Cardiac fibroblast (primary cell): ENCODE measurements at places on chromosomes 5 and 9.

DNA sequence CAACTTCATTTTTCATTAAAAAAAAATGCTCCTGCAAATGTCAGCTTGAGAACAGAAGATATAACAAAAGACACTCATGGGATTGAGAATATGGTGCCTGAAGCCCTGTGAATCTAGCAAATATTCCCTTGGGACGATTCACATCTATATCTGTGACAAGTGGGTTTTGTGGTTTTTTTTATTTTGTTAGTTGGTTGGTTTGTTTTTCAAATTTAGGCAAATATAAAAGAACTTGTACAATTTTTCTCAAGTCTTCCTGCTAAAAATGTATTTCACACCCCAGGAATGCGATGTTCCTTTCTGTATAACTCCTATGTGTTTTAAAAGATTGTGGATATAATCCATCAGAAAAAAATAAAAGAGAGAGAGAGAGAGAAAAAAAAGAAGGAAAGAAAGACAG is 1061.8 kb upstream of the ARRDC3 start:
- no peak for DNase-seq

DNA sequence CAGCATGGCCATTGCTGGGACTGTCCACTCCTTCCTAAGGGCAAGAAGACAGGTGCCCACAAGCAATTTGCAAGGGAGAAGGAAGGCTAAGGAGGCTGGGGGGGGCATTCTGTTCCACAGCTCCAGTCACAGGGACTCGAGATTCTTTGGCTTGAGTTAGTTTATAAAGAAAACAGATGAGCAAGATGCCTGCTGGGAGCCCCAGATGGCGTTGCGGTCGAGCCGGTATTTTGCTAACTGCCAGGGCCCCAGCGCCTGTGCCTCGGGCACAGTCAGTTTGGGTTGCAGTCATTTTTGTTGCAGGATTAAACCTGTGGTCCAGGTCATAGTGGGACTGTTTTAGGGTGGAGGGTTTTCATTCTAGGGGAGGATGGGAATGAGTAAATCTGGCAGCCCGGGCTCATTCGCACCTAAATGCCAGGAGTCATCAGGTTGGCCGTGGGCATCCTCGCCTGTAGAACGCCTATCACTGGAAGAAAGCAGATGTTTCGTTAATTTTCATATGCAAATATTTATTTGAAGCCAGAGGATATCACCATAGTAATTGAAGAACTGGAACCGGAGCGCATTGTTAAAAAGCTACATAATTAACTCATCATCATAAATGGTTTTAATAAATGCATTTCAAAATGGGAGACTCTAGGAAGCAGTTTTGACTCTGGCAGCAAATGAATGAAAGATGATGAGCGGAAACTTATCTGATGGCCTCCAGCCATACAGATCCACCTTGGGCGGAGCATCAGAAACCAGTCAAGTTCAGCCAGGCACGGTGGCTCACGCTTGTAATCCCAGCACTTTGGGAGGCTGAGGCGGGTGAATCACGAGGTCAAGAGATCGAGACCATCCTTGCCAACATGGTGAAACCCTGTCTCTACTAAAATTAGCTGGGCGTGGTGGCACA is 87.1 kb upstream of the FCN2 start:
- no peak for DNase-seq

DNA sequence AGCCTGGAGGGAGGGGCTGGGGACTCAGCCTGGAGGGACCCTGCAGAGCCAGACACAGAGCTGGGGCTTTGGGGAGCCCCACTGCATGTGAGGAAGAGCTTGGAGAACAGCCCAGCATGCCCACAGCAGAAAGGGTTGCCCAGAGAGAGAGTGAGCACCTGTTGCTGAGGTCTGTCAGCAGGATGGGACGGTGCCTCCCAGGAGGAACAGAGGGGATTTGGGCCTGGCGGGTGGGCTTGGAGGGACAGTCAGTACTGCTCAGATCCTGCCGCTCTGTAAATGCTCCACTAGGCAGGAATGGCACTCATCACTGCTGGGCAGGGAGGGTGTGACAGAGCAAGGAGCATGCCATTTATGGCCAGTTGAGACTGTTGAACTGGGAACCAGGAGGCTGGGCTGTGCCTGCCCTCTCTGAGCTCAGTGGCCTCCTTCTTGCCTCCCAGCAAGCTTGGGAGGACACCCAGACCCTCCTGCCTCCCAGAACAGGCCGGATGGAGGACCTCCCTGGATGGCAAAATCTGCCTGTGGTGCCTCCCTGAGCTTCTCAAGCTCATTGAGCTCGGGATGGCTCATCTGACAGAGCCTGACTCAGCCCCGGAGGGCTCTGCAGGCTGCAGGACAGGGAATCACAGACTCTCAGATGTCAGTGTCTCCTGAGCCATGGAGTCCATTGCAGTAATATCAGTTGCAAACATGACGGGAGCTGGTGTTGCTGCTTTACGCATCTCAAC is 786 bp upstream of the HRCT1 start:
- no peak for DNase-seq

GRCh38 chr5:157860898-157861890 is 2.2 kb upstream of the CLINT1 start:
- no peak for DNase-seq

GRCh38 chr9:12859704-12860251 is 85.0 kb downstream of the LURAP1L start:
- peak; percentile 67 for DNase-seq

DNA sequence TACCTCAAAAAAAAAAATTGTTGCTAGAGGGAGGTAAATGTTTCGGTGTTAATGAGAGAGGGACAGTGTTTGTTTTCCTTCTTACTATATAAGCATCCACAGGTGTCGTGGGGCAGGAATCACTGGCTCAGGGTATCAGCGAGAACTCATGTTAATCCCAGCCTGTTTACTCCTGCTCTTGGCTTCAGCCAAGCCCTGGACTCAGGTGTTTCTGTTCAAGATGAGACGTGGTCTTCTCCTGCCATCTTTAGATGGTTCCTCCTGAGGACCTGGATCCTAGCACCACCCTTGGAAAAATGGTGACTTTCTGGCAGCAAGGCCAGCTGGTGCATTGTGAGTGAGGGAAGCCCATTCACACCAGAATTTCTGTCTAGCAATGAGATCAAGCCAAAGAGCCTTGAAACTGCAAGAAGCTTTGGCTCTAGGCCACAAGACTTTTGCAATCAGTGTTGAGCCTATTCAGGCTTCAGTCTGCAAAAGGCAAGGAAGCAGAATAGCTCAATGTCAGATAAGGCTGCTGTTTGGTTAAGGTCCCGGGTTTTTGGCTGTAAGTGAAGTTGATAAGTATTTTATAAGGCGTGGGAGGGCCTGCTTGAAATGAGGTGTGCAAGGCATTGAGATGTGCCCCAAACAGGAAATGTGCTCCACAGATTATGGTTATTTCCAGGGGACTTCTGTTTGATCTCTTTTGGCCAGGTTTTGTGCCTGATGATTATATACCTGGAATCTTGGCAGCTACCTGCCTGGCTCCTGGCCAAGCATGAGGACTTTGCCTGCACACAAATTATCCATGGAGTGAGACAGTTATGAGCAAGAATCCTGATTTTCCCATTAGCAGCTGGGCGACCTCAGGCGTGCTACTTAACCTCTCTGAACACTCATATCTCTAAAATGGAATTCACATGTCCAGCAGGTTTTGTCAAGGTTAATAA is 99.8 kb downstream of the TENT4A start:
- peak; percentile 30 for DNase-seq

- DNase-seq: no peak
Measured at GRCh38 chr9:3419893-3420292, 105.9 kb downstream of the RFX3 start.

GRCh38 chr5:6453937-6454560 is 5.4 kb downstream of the UBE2QL1 start:
- no peak for DNase-seq

GRCh38 chr9:127389381-127390247 is 7.4 kb upstream of the SLC2A8 start:
- DNase-seq: no peak

- DNase-seq: peak; percentile 49
Measured at GRCh38 chr5:142955628-142956027, 185.5 kb downstream of the ARHGAP26 start.

GRCh38 chr5:95149387-95149786 is 135.5 kb downstream of the MCTP1 start:
- no peak for DNase-seq

- DNase-seq: no peak
Measured at GRCh38 chr9:137745541-137745991, 126.8 kb downstream of the EHMT1 start.

- DNase-seq: no peak
Measured at GRCh38 chr5:77337686-77338085, 127.2 kb downstream of the PDE8B start.

DNA sequence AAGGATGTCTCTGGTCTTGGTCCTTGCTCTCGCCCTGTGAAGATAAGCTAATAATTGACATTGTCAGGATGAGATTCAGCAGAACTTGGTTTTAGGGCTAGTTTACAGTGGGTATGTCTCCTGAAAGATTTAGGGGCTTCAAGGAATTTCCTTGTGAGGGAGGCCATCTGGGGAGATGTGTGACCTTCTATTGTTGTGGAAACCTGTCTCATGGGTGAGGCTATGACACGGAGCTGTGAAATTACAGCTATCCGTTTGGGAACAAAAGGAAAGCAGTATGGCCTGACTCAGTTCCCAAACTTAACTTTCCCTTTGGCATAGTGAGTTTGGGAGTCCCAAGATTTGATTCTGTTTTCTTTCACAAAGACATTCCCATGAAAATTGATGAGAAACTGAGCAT is 142.0 kb downstream of the PARP8 start:
- no peak for DNase-seq
